NCI-H526 treated with DMSO at 0.1 percent for 48 hours (cell line): ENCODE measurements at places on chromosomes 5 and 9.

- no peak for DNase-seq
Observed at GRCh38 chr5:62431735-62432620, 19.4 kb downstream of the IPO11 start.

DNA sequence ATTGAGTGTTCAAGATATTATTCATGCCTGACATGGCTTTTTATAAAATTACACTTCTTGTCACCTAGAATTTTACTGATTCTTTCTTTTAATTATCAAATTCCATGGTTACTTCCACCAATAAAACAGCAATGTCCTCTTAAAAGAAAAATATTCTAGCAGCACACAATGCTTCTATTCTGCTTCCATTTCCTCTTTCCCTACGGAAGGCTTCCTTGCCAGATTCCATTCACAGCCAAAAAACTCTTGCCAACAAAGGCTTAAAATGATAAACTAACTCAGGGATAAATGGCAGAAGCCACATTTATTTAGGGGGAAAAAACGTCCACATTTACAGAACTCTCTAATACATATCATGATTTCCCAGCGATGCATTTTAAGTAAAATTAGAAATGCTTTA, 111.6 kb downstream of the CTNND2 start:
- no peak for DNase-seq

DNA sequence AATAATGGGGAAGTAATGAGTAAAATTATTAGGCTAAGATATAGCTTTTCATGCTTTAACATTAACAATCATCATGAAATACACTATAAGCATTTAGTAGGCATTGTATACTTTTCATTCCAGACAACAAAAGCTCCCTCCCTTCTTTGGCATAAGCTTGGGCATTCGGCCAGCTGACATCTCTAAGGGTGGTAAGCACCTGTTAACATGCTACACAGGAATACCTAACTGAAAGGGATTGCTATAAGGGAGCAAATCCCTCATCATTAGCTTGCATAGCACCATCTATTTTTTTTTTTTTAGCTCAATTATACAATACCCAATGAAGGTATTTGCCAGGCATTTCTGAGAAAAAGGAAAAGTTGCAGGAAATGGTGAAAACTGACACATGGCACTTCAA, 16.6 kb downstream of the STRBP start:
- no peak for DNase-seq

GRCh38 chr9:71032779-71033178, 88.6 kb downstream of the TRPM3 start:
- no peak for DNase-seq

DNA sequence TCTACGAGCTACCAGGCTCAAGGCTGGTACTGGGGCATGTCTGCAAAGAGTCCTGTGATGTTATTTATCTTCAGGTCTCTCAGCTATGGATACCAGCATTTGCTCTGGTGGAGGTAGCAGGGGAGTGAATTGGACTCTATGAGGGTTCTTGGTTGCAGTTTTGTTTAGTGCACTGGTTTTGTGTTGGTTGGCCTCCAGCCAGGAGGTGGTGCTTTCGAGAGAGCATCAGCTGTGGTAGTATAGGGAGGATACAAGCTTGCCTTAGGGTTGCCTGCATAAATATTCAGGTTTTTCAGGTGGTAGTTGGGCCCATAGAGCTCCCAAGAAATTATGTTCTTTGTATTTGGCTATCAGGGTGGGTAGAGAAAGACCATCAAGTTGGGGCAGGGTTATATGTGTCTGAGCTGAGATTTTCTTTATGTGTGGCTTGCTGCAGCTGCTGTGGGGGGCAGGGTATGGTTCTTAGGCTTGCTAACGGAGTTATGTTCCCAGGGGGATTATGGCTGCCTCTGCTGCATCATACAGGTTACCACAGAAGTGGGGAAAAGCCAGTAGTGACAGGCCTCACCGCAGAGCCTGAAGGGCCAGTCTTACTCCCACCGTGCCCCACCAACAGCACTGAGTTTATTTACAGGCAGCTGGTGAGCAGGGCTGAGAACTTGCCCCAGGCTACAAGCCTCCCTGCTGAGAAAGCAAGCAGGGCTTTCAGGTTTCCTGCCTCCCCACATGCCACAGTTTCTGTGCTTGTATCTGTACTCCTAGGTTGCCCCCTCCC, 9.7 kb upstream of the RIOK2 start:
- DNase-seq, result no peak
